Fibroblast of lung (primary cell): ENCODE measurements at places on chromosomes 11 and 22. TPM values are rescaled to one million over a fixed set of nuclear protein-coding genes. Genes with fewer than 3 reads are reported as not detected.

- H3K4me1 ChIP-seq = no peaks in the 10 kb centered on the region
- no peak for DNase-seq
- H3K27ac ChIP-seq = no peak overlapping the region
- peaks cover 24% of the 10 kb centered on the region for H3K27me3 ChIP-seq
- no peaks in the 10 kb centered on the region for H3K36me3 ChIP-seq
These were observed 36.3 kb downstream of the PDE2A start for GRCh38 chr11:72637926-72638325.

DNA sequence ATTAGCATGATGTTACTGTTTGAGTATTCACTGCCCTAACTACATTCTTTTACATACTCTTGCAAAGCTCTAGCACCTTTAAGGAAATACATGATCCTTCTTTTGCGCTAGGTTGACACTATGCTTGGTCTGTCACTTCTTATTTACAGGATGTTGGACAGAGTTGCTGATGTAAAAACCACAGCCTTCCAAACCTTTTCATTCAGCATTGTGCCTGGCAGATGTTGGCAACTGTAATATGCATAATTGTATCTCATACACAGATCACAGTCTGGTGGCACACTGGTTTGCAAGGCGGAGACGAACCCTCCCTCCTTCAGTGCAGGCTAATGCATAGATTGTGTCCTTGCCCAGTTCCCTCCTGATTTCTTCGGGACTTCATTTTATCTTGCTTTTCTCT lies 224.1 kb downstream of the SNX19 start:
- no peak for DNase-seq
- H3K27ac ChIP-seq = no peak overlapping the region
- H3K4me1 ChIP-seq = no peaks in the 10 kb centered on the region

SAA2 gene
- not detected in 2 replicates for total RNA-seq

GRCh38 chr11:120261931-120262330 lies 22.0 kb downstream of the POU2F3 start:
- DNase-seq = no peak
- H3K36me3 ChIP-seq = no peaks in the 10 kb centered on the region
- H3K4me1 ChIP-seq = no peaks in the 10 kb centered on the region
- no peak overlapping the region for H3K4me3 ChIP-seq
- no peak overlapping the region for H3K27ac ChIP-seq

GRCh38 chr11:130476922-130477491 lies 28.6 kb downstream of the ADAMTS15 start:
- no peak for DNase-seq
- H3K36me3 ChIP-seq = peaks cover 32% of the 10 kb centered on the region
- H3K27ac ChIP-seq = peak overlapping the region; percentile 83
- H3K4me3 ChIP-seq = no peak overlapping the region
- H3K27me3 ChIP-seq = no peaks in the 10 kb centered on the region
- H3K4me1 ChIP-seq = peaks cover 26% of the 10 kb centered on the region

GRCh38 chr11:132576706-132577105 lies 955.6 kb downstream of the OPCML start:
- H3K27ac ChIP-seq = no peak overlapping the region
- H3K4me3 ChIP-seq = no peak overlapping the region
- no peaks in the 10 kb centered on the region for H3K27me3 ChIP-seq

CRYBB1 gene
- not detected in 2 replicates for total RNA-seq
